Activated CD4-positive, CD25-positive, alpha-beta regulatory T cell treated with anti-CD3 and anti-CD28 coated beads, Interleukin-2, amount 50 U/mL, for 24 hours (primary cell): ENCODE measurements at places on chromosomes 6 and 20.
A peak's percentile ranks its signal among the peaks of the same experiment; 100 is the strongest.

GRCh38 chr6:119308048-119308570 is 41.5 kb downstream of the MAN1A1 start:
- ATAC-seq, result no peak

GRCh38 chr6:3913077-3913957 is 64.1 kb downstream of the FAM50B start:
- ATAC-seq, result no peak

DNA sequence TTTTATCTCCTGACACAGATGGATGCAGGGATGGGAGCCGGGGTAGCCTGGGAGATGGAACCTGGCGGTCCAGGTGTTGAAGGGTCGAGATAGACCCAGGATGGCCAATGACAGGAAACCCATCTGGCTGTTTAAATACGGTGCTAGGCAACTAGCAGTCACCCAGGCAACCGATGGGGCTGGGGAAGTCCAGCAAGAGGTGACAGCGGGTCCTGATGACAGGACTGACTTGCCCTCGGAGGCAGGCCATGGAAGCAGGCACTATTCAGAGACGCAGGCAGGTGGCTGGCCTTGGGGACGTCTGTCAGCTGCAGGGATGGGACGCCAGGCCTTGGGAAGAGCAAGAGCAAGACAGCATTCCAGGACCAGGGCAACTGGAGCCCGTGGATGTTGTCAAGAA is 135.4 kb upstream of the RALGAPA2 start:
- no peak for ATAC-seq

DNA sequence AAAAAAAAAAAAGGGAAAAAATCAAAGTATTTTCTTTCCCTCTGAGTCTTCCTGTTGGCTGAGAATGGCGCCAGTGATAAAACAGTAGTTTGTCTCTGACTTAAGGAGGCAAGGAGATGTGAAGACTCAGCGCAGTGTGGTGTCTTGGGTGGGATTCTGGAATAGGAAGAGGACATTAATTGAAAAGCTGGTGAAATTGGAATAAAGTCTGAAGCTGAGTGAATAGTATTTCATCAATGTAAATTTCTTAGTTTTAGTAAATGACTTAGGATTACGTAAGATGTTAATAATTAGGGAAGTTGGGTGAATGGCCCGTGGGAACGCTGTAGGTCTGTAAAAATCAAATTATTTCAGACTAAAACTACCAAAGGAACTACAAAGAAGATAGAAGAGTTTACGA is 122.8 kb upstream of the ZNF217 start:
- no peak for ATAC-seq

- no peak for ATAC-seq
Measured at GRCh38 chr20:46555370-46555956, 5.0 kb upstream of the OCSTAMP start.

GRCh38 chr6:169291646-169292337 is 38.1 kb upstream of the THBS2 start:
- ATAC-seq, result no peak

DNA sequence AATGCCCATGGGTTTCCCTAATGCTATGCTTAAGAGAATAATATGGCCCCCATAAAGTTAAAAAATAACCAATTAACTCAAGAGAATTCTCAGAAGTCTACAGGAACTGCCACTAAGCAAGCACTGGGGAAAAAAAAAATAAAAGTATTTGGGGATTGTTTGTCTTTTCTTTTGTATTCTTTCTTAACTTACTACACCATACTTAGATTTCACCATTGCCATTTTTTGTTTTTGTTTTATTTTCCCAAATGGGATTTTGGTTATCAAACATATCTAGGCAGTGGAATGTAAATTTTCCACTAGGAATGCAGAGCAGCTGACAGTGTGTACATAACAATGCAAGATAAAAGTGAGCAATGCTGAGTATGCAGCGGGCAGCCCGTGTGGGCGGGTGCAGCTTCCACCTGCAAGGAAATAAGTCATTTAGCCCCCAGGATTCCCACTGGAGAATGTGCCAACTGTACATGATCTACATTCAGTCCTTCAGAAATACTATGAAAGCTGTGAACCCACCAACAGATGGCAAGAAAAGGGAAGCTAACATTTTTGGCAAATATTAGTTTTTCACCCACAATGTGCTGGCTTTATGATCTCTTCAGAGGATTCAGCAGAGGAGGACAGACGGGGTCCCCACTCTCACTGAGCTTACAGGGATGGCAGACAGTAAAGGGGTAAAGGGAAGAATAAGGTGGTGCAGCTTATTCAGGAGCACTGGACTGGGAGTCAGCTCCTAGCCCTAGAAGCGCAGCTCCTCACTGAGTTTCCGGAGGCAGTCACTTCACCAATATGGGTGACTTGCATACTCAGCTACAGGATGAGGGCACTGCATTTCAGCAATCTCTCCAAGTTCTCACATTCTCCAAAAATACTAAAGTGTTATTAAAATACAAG is 44.4 kb downstream of the DCDC2 start:
- no peak for ATAC-seq

GRCh38 chr20:23823111-23823510 is 3.4 kb downstream of the CST2 start:
- no peak for ATAC-seq

DNA sequence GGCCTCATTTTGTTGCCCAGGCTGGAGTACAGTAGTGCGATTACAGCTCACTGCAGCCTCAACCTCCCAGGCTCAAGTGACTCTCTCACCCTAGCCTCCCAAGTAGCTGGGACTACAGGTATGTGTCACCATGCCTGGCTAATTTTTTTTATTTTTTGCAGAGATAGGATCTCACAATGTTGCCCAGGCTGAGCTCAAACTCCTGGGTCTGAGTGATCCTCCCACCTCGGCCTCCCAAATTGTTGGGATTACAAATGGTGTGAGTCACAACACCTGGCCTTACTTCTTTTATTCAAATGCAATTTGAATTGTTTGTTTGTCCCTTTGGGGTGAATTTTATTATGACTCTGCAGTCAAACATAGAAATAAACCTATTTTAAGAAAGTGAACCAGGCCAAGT is 131.7 kb upstream of the SLC22A16 start:
- no peak for ATAC-seq

DNA sequence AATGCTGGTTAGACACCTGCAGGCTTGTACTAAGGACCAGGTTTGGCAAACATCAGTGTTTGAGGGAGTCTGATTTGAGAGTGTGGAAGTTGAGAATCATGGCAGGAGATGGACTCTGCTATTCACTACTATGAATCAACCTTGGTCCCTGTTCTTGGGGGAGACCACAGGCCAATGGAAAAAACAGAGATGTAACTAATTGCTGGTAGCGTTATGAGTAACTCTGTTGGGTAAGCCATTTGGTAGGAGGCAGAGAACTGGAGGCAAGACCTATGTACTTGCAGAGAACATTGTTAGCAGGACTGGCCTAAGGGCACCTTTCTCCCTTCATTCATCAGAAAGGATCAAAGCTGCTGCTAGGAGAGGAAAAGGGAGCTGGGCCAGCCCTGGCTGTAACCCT is 8.3 kb upstream of the WFDC2 start:
- ATAC-seq, result peak; percentile 10

GRCh38 chr6:89927264-89927663 is 33.0 kb downstream of the GJA10 start:
- no peak for ATAC-seq

DNA sequence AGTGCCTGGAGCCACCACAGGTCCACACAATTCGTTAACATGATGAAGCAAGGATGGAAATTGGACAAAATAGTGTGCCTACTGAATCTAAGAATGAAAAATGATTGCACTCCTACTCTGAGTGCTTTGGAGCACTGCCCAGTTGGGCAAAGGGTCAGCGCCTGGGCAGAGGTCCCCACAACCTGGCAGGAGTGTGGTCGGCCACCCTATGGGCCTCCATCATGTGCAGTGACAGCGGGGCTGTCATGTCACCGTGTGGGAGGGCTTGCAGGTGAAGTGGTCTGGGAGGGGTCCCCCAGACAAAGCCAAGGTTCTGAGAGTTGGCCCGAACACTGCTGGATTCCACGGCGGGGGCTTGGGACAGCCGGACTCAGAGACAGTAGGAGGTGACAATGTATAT is 36.2 kb upstream of the CD93 start:
- no peak for ATAC-seq

GRCh38 chr20:8530022-8530421 is 398.0 kb downstream of the PLCB1 start:
- no peak for ATAC-seq

GRCh38 chr6:109478841-109479624 is 4.0 kb downstream of the ZBTB24 start:
- ATAC-seq, result no peak

- ATAC-seq, result no peak
Measured at GRCh38 chr6:16727996-16728395, 33.3 kb downstream of the ATXN1 start.

- ATAC-seq, result no peak
Measured at GRCh38 chr6:159788753-159789376, 537 bp downstream of the TCP1 start.

- ATAC-seq, result no peak
Measured at GRCh38 chr6:113457198-113457597, 399.9 kb upstream of the MARCKS start.

GRCh38 chr6:106522562-106523250 is 106.6 kb downstream of the RTN4IP1 start:
- no peak for ATAC-seq

DNA sequence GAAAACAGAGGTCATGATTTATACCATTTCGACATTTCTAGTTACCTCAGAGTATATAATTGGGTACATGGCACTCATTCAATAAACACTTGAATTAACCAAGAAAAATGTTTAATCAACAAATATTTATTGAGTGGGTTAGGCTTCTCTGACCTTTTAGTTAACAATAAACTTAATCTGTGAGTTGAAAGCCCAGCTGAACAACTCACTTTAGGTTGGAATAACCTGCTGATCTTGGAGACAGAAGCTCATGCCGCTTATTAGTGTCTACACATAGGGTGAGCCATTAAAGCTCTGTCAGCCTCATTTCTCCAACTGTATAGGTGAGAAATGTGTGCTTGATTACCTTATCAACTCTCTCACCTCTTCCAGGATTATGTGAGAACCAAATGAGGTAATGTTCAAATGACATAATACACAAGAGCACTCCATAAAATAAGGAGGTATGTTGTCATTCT is 98.2 kb upstream of the DTNBP1 start:
- ATAC-seq, result no peak

DNA sequence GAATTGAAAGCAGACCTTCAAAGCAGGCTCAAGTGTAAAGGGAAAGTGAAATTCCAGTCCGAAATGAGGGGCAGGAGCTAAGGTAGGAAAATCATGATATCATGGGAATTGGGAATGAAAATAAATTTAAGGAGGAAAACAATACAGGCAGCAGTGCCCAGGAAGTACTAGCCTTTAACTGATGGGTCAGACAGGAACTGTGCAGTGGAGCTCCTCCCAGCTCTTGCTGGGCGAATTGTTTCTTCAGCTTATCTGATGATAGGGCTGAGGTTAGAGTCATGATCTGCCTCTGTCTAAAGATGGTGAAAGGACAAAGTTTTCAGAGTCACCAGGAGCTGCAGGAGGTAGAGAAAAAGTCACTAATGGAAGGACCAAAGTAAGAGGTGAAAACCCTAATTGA is 457.9 kb upstream of the PTCHD4 start:
- ATAC-seq, result no peak
